Left ventricle myocardium inferior (tissue), 1 donor: ENCODE measurements at places on chromosomes 13 and 19.

- no peak for DNase-seq
Measured at GRCh38 chr19:41744850-41745249, 10.5 kb upstream of the CEACAM6 start.

DNA sequence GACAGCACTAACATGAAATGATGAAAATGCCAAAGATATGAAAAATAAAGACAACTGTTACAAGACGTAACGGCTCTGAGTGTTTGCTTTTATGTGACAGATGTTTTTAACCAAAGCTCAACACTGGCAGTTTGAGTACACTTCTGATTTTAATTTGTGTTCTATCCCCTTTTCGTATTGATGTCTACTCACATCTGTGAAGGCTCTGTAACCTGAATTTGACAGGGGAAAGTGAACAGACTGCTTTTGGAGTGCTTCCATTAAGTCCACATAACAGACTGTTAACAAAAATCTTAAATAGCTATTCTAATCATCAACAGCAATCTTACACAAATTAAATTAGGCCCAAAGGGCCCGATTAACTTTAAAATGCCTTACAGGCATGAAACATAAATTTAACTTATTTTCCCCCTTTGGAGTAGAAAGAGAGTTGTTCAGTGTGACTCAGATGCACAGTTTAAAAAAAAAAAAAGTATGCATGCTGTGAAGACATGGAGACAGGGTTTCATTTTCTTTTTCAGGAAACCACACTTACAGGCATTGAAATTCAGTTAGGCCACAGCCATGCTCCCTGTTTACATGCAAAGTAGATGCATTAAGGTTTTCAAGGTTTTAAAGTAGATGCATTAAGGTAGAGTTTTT is 16.3 kb upstream of the RNASEH2B start:
- DNase-seq = no peak

GRCh38 chr13:110379358-110379757 is 72.3 kb downstream of the COL4A2 start:
- DNase-seq = no peak

- no peak for DNase-seq
Measured at GRCh38 chr13:39847336-39847735, 191.9 kb downstream of the COG6 start.

DNA sequence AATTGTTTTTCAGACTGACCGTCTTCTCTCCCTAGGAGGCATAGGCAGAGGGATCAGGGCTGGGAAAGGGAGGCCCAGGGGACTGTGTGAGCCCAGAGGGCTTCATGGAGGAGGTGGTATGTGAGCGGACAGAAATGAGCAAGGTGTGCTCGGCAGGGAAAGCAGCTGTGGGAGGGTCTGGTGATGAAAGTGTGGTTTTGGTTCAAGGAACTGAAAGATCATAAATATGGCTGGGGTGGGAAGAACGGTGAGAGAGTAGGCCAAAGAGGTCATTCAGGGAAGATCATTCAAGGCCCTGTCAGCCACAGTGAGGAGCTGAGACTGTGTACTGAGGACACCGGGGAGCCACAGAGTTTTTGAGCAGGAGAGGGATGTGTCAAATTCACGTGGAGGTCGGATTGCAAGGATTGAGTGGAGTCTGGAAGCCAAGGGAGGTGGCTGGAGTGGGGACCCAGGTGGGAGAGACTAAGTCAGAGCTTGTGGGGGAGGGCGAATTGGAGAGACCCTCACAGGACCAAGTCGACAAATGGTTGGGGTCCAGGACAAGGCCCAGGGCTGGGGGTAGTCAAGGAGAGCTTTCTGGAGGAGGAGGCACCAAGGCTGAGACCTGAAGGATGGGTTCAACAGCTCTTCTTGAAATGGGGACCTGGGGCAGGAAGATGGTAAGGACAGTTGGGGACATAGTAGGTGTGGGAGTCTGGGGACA is 7.6 kb downstream of the PLD3 start:
- DNase-seq = no peak
